ENCODE measurements at places on chromosomes 11 and 22.

- no peak for DNase-seq
Observed at GRCh38 chr11:74520927-74521665, 27.6 kb upstream of the LIPT2 start.

GRCh38 chr11:61476371-61476770 lies 32.2 kb upstream of the LRRC10B start:
- DNase-seq = no peak

- DNase-seq = no peak
Observed at GRCh38 chr11:76734456-76735420, 48.4 kb upstream of the TSKU start.

- DNase-seq = no peak
Observed at GRCh38 chr11:22467741-22468140, 129.6 kb downstream of the SLC17A6 start.

DNA sequence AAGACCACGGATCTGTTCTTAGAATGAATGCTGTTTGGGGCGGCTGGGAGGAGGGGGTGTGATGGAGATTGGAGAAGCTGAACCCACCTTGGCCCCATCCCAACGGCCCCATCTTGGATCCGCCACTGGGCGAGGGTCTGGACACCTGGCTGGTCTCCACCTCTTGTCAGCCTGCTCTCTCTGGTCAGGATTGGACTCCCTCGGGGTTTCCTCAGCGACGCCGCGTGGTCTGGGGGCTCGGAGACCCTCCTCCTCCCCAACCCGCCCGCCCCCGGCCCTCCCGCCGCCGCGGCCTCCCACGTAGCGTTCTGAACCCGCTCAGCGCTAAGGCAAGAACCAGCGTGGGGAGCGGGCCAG lies 4.3 kb upstream of the FLI1 start:
- DNase-seq = no peak

- DNase-seq = no peak
Observed at GRCh38 chr22:34702279-34702678, 363.7 kb upstream of the ISX start.

DNA sequence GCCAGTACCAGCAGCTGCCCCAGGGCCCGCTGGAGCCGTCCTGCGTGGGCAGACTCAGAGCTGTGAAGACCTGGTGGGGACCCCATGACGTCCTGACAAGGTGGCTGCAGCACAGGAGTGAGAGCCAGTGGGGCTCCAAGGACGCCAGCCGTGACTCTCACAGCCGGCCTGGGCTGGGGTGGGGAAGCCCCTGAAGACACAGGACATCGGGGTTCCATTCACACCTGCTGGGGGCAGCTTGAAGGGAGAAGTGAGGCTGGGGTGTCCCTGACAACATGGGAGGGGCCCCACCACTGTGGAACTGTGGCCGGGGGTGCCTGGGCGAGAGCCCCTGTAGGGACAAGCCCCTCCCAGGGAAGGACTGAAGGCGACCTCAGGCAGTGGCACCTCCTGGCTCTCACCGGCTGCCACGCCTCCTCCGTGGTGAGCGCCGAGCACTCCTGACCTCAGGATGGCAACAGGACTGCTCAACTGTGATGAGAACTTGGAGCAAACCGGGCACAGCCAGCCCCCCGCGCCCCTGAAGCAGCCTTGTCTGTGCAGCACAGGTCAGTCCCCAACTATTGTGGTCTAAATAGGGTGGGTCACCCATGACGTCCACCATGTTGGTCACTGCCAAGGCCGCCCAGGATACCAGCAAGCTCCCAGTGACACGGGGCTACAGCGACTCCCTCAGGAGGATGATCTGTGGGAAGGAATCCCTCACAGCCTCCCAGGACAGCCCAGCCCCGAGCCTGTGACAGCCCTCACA lies 22.7 kb upstream of the IL17REL start:
- DNase-seq = no peak

DNA sequence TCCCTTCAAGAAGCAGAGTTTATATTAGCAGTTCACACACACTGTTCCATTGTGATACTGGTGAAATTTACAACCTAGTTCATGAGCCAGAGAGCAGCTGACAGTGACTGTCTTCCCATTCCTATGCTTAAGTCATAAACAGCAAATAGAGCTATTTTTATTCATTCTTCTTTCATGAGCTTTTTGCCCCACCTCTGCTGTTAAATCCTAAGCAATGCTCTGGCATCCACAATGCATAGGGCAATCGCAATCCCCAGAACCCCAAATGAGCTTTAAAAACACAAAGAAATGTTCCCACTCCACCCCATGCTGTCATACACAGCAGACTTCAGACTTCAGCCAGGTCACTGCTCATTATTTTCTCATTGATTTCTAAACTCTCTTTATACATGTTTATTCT lies 307.5 kb downstream of the ETS1 start:
- DNase-seq = no peak

DNA sequence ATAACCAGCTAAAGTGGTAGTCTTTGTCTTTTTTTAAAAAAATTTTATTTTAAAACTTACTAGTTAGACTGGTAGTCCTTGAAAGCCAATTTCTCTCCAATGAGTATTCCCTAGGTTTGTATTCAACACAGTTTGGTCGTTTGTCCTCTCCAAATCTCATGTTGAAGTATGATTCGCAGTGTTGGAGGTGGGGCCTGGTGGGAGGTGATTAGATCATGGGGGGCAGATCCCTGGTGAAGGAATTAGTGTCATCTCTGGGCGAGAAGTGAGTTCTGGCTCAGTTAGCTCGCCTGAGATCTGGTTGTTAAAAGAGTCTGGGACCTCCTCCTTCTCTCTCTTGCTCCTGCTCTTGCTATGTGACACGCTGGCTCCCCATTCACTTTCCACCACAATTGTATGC lies 18.0 kb downstream of the FLI1 start:
- DNase-seq = no peak

- DNase-seq = no peak
Observed at GRCh38 chr11:59189986-59190385, 18.1 kb downstream of the DTX4 start.

DNA sequence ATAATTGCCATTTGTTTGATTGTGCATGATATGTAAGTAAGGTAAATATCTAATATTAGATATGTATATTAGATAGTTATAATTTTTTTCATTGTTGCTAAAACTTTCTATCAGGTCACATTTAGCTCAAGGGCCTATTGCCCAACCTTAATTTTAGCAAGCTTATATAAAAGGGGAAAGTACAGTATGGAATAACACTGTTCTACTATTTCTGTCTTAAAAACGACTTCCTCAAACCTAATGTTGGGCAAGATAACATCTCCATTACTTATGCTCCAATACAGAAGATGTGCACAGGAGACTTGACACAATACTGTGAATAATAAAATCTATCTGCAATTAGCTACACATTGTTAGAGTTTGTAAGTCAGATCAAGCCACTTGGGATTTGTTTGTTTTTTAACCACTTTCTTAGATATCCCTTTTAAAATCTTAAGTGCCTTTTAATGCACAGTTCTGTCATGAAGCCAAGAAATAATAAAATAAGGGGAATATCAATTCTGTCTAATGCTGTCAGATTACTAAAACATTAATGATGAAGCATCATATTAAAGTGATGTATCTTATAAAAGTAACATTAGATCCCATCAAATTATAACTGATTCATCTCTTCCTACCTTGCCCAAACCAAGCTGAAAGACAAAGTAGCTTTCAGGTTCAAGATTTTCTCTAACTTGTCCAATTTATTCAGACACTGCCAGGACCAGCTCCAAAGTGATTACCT lies 98.1 kb downstream of the SIK3 start:
- DNase-seq = no peak

GRCh38 chr11:19576054-19576453 lies 136.6 kb upstream of the NAV2 start:
- DNase-seq = no peak

- no peak for DNase-seq
Observed at GRCh38 chr11:32109138-32109537, 18.3 kb downstream of the RCN1 start.

DNA sequence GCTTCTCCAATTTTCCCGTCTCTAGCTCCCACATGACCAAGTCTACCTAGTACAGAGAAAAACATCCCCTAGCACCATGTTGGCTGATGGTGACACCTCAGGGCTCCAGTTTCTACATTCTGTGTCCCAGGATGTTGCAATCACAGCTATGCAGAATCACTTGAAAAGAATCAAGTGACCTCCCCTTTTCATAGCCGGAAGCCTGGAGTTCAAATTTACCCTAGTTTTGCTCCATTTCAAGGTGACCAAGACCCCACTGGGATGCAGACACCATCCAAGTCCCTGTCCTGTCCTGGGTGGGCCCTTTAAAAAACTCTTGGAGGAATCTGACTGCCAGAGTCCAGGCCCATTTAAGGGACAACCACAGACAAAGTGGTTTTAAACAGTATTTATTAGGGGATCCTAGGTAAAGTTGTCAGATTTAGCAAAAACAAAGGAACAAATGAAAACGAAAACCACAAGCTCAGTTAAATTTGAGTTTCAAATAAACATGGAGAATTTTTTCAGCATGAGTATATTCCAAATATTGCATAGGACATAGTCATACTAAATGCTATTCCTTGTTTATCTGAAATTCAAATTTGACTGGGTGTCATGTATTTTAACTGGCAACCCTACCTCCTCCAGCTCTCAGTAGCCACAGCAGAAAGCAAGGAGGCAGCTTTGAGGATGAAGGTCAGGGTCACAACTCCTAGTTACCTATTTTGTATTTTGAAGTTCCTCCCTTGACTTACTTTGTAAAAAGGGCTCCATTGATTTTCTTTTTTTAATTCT lies 52.4 kb downstream of the MIAT start:
- DNase-seq = no peak

Measured in stimulated activated CD4-positive, alpha-beta T cell treated with anti-CD3 and anti-CD28 coated beads, Interleukin-4, amount 100 ng/mL, for 48 hours (primary cell).